Mammary epithelial cell (primary cell): ENCODE measurements at places on chromosomes 12 and 14. TPM values are rescaled to one million over a fixed set of nuclear protein-coding genes. Genes with fewer than 3 reads are reported as not detected.

GRCh38 chr12:11895421-11896078, 175.2 kb upstream of the BCL2L14 start:
- DNase-seq = no peak

DNA sequence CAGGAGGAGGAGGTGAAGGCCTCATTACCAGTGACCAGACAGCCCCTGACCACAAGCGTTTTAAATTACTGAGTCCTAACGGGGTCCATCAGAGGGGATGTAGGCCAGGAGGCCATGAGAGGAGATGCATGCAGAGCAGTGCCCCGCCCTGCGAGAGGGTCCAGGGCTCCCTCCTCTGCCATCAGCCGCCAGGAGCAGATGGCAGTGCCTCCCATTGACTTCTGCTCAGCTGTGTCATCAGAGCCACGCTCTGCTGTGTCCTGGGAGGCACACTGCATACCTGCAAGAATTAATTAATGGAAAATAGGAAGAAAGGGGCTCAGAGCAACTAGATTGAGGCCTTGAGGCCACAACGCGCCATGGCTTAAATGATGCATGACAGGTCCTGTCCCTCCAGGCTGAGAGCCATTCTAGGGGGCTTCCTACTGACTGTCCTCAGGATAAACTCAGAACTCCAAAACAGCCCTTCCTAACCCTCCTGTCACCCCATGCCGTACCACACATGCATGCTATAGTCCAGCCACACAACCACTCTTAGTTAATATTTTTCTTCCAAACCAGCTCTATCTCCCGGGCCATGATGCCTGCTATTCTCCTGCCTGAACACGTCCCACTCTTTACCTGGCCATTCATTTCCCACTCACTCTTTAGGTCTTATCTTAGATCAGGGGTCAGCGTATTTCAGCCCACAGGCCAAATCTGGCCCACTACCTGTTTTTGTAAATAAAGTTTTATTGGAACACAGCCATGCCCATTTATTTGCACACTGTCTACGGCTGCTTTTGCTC, 235.8 kb downstream of the KSR2 start:
- DNase-seq = no peak

- DNase-seq = no peak
These were observed 8.9 kb downstream of the ATG2B start for GRCh38 chr14:96354246-96354645.

DNA sequence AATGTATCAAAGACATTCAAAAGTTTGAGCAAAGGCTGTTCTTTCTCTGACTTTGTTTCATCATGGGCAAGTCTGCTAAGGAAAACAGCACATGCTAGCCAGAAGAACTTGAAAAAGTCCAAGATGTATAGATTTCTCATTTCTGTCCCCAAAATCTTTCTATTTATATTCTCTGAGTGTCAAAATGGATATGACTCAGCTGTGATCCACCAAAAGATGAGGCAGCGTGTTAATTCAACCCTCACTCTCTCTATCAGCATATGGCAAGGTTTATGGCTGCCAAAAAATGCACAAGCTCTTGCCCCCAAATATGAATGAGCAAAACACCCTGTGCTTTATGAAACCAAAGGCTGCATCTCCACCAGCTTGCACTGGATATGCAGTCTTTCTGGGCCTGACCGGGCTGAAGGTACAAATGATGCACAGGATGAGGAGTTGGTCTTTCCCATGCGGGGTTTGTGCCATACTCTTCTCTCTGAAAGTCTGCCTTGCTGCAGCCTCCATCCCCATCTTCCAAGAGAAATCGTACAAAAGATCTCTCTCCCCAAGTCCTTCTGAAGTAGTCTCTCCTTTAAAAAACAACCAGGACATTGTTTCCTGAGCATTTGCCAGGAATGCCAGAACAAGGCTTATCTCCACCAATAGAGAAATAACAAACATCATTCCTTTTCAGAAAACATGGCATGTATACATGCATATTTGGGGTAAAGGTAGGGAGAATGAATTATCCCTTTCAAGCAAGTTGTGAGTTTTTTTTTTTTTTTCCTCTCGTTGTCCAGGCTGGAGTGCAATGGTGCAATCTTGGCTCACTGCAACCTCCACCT, 203.4 kb downstream of the TMX1 start:
- no peak for DNase-seq

DNA sequence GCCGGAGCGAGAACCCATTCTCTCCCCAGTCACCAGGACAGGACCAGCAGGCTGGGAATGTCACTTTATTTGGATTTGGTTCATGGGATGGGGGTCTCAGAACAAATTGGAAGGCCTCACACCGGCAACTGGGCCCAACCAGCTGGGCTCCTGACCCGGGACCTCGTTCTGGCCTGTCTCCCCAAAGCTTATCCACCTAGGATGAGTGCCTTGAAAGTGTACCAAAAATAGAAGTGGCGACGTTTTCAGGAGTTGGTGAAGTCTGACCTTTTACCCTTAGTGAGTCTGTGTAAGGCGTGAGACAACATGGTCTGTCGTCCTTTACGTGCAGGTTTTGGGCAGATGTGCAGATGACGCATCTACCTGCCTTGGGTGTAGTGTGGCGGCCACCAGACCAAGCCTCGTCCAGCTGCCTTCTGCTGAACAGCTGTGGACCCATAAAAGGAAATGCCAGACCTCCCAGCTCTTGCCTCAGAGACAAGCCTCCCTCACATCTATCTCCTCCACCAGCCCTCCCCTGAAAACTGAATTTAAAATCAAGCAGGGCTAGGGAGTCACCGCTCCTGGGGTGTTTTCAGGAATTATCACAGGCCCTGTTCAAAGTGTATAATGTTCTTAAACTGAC, 36.6 kb upstream of the CLMN start:
- no peak for DNase-seq

DNA sequence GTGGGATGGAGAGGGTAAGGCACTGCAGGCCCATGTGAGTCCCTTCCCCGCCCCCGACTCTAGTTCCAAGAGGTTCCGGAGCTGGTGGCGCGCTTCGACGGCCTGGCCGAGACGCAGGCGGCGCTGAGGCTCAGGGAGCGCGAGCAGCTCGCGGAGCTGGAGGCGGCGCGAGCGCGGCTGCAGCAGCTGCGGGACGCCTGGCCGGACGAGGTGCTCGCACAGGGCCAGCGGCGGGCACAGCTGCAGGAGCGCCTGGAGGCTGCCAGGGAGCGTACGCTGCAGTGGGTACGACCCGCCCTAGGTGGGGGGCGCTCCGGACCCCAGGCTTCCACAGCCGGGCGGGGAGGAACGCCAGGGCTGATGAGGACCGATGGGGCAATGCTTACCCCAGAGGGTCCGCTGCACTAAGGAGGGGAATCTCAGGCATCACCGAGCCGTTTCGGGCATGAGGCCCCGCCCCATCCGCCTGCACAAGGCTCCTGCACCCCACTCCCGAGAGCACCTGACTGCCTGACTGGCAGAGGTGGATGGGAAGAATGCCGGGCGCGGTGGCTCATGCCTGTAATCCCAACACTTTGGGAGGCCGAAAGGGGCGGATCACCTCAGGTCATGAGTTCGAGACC, 4.9 kb downstream of the CFAP73 start:
- no peak for DNase-seq

GRCh38 chr12:34290381-34290995, 268.2 kb downstream of the ALG10 start:
- DNase-seq = no peak

- no peak for DNase-seq
These were observed 21.7 kb downstream of the RACGAP1 start for GRCh38 chr12:50003595-50003994.

The ARL6IP4 gene
- polyA plus RNA-seq = 183 TPM
